Stimulated activated CD4-positive, alpha-beta T cell treated with anti-CD3 and anti-CD28 coated beads, Interleukin-15, amount 100 ng/mL, for 1 hour (primary cell): ENCODE measurements at places on chromosomes 2 and 18.

DNA sequence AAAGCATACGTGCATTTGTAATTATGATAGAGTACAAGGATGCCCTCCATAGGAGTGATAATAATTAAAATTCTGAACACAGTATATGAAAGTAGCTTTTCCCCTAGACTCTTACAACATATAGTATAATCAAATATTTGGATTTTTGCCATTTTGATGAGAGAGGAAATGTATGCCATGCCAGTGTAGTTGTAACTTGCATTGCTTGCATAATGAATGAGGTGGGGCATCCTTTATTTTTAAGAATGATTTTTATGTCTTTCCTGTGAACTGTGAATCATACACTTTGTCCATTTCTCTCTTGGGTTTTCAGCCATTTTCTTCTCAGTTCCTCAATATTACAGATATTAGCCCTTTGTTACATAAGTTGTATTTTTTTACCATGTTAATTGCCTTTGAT is 197.5 kb downstream of the SCG2 start:
- DNase-seq = no peak

GRCh38 chr2:176094349-176094748 is 1.8 kb downstream of the HOXD13 start:
- DNase-seq = no peak

DNA sequence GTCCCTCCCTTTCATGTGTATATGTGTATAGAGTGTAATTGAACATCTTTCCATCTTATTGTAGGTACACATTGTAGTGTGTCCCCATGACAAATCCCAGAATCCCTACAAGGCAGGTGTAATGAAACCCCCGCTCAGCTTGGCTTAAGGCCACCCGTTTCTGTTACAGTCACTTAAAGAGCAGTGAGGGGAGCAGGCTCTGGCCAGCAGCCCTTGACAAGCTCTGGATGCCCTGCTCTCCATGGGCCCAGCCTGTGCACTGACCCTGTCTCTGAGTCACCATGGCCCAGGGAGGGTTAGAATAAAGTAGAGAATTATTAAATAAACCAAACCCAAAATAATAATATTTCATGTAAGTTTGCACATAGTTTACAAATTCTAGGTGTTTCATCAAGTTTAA is 17.2 kb upstream of the MAL start:
- DNase-seq = no peak

DNA sequence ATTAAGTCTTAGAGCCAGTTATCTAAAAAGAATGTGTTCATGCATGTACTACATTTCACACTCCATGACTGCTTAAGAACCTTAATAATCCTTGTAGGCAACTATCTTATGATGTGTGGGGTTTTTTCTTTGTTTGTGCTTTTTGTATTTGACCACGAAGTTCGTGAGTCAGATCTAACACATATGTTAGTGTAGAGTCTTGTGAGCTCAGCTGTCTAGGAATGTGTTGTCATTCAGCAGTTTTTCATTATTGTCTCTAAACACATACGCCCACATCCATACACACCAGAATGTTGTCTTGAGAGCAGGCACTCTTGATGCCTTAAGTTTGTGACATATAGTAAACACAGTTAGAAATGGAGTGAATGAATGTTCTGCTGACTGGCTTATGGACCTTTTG is 38.4 kb downstream of the CAB39 start:
- DNase-seq = no peak

DNA sequence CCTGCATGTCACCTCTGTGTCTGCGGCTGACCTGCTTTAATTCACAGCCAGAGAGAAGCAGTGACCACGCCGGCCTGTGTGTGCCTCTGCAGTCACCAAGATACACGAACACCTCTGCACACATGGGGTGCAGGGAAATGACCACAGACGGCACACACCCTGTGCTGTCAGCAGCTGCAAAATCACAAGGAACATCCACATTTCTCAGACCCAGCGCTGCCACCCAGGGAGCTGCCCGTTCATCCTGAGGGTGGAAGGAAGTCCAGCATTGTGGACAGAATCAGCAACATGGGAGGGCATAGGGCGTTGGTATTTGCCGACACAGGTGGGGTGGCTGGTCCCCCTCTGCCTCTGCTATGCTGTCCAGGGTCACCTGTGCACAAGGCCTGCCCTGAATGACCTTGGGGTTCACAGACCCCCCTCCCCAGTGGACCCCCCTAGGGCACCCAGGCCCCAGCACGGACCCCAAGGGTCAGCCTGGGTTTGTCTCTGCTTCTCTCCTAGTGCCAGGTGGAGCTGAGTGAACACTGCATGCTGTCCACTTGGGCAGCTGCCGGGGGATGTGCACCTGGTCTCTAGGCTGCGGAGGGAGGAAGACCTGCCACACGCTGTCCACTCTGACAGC is 107.4 kb downstream of the PXDN start:
- DNase-seq = no peak

GRCh38 chr2:236237468-236238190 is 26.6 kb downstream of the ASB18 start:
- no peak for DNase-seq

DNA sequence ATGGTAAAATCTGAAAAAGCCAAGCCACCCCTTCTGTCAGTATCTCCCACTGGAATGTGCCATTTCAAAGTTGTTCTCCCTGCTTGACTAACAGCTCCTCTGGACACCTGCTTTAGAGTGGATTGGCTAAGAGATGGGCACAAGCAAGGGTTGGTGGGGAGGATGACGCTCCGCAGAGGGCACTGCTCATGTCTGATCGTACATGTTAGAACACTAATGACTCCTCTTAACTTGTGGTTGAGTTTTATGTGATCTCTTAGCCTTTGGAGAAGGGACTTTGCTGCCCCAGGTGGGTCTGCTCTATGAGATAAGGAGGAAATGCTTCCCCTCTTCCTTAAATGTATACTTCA is 8.2 kb upstream of the KIAA2012 start:
- no peak for DNase-seq

GRCh38 chr2:110834134-110834827 is 101.9 kb downstream of the ACOXL start:
- no peak for DNase-seq

GRCh38 chr2:21299411-21299810 is 175.6 kb downstream of the TDRD15 start:
- DNase-seq = no peak

DNA sequence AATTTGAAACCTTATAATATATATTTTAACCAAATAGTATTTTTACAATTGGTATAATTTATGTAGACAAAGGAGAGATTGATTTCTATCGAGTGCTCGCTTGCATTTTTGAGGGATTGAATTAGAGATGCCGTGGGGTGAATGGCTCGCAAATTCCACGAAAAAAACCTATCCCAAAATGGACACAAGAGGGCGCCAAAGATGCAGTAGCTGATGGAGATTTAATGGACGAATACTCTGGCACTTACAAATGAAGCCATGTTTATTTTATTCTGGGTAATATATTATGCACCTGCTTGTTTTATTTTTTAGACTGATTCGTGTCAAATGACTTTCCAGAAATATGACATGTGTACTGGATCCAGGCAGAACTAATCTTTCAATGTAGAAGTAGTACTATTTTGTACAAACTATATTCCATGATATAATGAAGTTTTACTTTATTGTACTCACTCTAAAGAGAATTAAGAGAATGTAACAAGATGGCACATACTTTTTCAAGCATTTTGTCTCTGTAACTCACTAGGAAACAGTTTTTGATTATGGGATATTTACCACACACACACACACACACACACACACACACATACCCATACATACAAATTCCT is 505.4 kb downstream of the PLCL1 start:
- peak; percentile 20 for DNase-seq

DNA sequence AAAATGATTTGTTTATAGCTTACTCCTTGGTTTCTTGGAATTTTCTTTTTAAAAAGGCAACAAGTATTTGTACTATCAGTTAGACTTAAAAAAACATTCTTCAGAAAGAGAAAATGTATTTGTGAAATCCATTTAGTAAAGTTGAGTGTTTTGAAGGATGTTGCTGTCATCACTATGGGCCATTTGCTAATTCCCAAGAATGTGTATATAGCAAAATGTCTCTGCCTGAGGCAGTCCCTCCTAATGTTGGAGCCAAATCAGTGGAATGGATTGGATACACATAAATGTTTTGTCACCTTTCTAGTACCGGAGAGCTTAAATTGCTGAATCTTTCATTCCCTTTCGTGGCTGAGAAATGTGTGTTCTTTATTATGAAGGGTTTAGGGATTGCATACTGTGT is 890.2 kb upstream of the ZEB2 start:
- no peak for DNase-seq

DNA sequence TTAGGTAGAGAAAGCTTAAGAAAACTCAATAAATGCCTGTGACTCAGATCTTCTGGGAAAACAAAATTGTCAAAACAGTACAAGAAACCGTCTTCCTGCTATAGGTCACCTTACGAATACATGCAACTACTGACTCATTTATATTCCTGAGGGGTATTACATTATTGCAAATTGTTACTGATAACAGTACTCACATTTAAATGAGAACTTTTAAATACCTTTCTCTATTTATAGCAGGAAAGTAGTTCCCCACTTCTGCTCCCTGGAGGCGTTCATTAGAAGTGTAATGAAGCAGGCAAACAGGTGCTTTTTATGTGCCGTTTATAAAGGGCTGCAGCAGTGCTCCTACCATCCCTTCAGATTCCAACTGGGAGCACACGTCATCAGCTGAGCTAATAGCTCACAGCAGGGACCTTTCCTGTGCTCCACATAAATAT is 65.1 kb upstream of the RPRM start:
- DNase-seq = no peak

DNA sequence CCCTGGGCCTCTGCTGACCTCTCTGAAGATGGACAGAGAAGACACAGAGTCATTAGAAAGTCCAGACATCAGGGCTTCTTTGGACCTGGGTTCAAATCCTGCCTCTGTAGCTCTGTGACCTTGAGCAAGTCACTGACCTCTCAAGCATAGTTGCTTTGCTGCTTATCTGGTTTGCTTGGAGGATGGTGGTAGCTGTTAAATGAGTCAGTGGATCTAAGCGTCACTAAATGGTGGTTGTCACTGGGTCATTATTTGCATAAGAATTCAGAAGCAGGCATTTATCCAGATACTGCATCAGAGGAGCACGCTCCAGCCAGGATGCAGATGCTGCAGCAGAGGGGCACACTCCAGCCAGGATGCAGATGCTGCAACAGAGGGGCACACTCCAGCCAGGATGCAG is 229.2 kb downstream of the GLI2 start:
- DNase-seq = no peak

DNA sequence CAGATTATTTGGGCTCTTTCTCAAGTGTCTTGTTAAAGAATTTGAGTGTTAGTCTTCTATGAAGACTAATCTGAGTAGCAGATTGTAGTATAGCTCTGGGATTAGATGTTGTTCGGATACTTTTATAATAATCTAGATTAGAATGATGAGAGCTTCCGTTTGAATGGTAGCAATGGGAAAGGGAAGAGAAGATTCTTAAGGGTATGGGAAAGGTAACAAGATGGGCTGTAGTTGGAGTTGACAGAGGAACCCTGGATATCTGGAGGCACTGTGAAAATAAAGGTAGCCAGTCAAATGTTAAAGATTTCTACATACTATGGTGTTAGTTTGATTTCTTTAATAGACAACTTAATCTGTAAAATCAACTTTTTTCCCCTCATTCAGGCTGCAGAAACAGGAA is 4.7 kb downstream of the DDX1 start:
- DNase-seq = no peak

- DNase-seq = no peak
These were observed 190.8 kb downstream of the TMEM247 start for GRCh38 chr2:46669996-46670793.

- no peak for DNase-seq
These were observed 57.8 kb upstream of the MAP3K20 start for GRCh38 chr2:173017646-173018420.

- DNase-seq = no peak
These were observed 69.8 kb upstream of the MAL start for GRCh38 chr2:94955702-94956101.

DNA sequence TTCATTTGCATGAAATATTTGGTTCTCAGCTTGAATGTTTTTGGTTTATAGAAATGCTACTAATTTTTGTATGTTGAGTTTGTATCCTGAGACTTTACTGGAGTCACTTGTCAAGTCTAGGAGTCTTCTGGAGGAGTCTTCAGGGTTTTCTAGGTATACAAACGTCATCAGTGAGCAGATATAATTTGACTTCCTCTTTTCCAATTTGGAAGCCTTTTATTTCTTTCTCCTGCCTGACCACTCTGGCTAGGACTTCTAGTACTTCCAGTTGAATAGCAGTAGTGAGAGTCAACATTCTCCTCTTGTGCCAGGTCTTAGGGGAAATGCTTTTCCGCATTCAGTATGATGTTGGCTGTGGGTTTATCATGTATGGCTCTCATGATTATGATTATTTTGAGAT is 55.4 kb upstream of the THUMPD2 start:
- DNase-seq = no peak

DNA sequence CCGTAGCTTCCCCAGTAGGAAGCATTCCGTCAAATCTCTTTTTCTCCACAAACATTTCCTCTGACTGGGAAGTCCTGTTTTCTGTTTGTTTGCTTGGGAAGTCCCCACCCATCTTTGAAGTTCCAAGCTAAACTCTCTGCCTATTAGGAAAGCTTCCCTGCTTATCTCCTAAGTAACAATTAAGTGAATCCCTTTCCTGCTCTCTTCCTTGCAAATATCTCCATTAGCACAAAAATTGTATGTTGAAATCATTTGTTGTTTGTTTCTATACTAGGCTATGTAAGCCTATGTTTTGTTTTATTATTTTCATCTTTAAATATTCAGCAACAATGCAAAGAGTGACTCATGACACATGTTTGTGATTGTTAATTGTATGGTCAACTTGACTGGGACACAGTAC is 812.6 kb upstream of the LRATD1 start:
- DNase-seq = no peak

GRCh38 chr2:237198164-237198855 is 112.6 kb downstream of the COPS8 start:
- DNase-seq = no peak

DNA sequence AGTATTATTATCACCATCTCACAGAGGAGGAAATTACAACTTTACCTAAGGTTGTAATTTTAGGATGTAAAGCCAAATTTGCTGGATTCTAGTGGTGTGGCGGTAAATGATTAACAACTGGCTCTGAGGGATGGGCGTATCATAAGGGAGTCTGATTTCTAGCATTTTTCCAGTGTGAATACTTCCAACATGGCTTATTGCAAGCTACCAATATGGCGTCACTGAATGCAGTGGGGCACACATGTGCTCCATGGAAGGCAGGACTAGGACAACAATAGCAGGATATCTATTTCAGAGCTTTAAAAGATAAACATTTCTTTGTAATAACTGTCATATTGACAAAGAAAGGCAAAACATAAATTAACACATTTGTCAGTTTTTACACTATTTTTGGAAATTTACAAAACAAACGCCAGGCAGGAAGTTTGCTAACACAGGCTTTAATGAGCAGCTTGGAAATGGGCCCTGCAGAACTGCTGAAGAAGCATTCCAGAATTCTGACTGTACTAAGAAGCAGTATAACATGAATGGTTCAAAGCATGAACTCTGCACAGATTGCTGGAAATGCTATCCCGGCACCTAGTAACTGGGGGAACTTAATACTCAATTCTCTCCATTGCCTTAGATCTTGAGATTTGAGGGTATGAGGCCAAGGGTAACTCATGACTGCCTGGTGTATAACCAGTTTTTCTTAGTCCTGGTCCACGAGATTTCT is 439.3 kb upstream of the MAP2 start:
- no peak for DNase-seq

- no peak for DNase-seq
These were observed 268.9 kb downstream of the TDRD15 start for GRCh38 chr2:21392649-21393048.

- DNase-seq = no peak
These were observed 91.8 kb downstream of the METTL8 start for GRCh38 chr2:171342067-171342413.
